ENCODE measurements at places on chromosomes 16 and 17.

DNA sequence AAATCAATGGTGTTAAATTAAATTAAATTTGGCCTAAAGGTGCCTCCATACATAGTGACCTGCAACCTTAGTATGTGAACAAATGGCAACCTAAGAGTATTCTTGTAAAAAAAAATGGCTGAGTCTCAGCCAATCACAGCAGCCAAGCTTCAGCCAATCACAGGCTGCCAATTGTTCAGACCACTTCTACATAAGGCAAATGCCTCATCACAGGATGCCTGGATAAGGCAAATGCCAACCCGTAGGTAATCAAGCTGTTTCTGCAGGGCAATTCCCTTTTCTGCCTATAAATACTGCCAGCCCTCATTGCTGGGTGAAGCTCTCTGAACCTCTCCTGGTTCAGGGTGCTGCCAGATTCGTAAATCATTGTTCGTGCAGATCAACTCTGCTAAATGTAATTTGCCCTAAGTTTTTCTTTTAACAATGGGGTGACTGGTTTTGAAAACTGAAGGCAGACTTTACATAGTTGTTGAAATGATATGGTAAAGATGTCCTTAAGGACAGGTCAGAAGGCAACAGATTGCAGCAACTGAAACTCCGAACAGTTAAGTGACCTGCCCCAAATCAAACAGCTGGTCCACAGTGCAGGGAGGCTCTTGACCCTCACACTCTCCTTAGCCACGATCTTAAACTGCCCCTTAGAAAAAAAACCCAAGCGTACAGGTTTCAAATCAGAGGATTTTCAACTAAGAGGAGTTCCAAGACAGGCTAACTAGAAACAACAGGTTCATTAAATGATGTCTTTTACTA, 50.3 kb downstream of the N4BP1 start:
- DNase-seq: peak; percentile 27

- DNase-seq: no peak
Observed at GRCh38 chr16:29256501-29256981, 150.0 kb downstream of the NPIPB11 start.

- DNase-seq: no peak
Observed at GRCh38 chr16:89489898-89490438, 393 bp downstream of the ANKRD11 start.

DNA sequence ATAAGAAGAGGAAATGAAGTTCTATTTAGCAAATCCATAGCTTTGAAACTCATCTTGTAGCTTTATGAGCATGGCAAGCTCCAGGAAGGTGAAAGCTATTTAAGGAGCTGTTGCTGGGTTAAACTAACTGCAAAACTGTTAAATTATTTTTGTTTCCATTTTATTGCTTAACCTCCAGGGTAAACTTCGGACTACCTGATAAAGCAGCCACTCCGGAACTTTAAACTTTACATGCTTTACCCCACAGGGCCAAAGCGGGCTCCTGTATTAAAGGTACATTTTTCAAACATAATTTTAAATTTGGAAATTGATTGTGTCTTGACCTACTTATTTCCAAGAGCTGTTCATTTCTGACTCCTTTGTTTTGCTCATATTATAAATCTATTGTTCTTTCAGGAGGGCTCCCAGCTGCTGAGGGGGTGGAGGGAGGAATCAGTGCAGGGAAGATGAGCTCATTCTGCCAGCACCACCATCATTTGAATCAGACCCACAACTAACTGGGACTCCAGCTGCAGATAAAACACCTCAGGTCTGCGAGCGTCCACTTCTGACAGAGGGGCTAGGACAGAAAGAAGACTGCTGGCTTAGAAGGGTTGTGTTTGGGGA, 157.9 kb downstream of the IRX3 start:
- no peak for DNase-seq

- no peak for DNase-seq
Observed at GRCh38 chr17:8693328-8693727, 51.3 kb downstream of the CCDC42 start.

DNA sequence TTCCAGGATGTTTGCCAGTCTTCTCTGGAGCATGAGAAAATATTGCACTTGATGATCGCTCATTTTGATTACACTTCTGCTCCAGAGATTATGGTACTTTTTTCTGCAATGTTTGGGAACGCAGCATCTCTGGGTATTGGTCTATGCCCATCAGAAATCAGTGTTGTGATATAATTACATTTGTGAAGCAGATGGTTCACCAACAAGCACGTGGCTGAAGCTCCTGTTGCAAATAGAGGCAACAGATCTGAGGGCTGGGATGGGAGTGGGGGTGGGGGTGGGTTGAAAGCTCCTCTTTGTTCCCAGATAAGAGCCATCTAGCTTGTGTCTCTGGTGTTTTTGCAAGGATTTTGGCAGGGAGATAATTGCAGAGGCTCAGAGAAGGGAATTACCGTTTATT, 252.3 kb downstream of the SHISA9 start:
- DNase-seq: no peak

DNA sequence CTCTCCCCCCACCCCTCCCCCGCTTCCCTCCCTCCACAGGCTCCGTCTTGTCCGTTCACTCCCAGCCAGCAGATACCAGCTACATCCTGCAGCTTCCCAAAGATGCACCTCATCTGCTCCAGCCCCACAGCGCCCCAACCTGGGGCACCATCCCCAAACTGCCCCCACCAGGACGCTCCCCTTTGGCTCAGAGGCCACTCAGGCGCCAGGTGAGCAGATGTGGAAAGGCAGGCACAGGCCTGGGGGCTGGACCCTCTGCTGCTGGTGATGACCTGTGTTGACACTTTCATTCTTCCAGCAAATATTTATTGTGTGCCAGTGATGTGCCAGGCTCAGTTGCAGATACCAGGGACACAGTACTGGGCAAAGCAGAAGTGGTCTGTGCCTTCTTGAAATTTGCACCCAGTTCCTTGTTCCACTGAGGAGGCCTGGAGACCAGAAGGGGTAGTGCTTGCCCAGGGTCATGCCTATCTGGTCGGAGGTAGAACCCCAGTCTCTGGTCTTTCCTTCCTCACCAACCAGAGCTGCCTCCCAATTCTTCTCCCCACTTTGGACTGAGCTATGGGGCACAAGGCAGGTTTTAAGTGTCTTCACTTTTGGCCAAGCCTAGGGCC, 10.3 kb upstream of the ABCC3 start:
- DNase-seq: no peak

DNA sequence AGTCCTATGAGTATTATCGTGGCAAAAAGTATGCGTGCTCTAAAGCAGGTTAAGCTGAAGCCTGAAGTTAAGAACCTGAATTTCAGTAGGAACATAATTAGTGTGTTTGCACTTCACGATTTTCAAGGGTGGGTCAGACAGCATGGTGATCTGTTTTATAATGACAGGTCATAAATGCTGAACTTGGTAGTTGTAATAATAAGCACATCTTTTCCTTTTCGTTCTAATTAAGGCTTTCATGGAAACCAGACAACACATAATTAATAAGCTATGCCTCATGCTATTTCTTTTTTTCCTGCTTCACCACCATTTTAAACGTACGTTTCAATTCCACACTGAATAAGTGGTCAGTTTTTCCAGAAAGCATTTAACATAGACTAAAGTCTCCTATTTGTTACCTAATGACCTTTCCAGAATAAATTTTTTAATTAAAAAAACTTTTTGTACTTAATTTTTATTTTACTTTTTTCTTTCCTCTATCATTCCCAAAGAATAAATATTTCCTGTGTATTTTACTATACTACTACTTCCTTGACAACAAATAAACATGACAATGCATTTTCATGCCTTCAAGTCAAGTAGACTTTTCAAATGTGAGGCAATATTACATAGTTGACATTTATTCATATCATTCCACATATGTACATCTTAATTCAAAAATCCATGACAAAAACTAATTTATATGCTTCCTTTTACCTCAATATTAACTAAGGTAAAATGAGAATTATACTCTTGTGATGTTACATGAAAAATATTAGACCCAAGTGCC, 22.4 kb downstream of the CMC2 start:
- no peak for DNase-seq

GRCh38 chr17:59804901-59805465, 87.8 kb downstream of the TUBD1 start:
- peak; percentile 72 for DNase-seq

- no peak for DNase-seq
Observed at GRCh38 chr17:72169823-72170222, 49.0 kb downstream of the SOX9 start.

DNA sequence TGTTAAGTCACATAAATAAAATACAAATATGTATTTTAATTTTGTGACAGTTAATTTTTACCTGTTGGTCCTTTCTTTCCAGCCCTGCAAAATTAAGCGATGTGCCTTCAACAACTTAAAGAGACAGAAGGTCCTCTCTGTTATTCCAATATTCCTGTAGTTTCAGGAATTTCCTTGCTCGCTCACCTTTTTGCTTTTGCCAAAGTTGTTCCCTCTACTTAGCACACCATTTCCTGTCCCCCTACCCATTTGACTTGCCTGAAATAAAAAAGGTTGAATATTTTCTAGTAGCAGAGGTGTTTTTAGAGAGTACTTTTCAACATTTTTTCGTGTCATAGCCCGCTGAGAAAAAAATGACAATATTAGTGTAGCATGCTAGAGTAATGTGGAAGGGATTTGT, 556 bp upstream of the MYH2 start:
- no peak for DNase-seq

DNA sequence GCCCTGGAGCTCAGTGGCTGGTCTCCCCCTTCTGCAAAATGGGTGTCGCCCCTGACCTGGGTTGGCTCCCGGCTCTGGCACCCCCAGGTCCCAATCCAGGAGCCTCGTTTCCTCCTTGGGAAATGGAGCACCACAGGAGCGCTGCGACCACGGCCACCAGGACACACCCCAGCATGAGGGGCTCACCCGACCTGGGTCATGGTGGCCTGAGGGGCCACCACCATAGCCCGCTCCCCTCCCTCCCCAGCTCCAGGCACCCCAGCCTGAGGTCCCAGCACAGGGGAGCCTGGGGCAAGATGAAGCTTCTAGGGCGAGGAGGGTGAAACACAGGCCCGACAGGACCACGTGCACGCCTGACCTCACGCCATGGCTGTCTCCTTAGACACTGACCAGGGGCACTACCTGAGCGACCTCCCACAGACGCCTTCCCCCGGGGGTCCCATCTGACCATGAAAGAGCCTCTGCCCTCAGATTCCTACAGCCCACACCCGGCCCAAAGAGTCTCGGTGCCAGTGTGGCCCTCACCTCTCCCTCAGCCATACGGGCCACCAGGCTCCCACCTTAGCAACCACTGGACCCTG, 11.8 kb downstream of the BCAR1 start:
- DNase-seq: no peak

DNA sequence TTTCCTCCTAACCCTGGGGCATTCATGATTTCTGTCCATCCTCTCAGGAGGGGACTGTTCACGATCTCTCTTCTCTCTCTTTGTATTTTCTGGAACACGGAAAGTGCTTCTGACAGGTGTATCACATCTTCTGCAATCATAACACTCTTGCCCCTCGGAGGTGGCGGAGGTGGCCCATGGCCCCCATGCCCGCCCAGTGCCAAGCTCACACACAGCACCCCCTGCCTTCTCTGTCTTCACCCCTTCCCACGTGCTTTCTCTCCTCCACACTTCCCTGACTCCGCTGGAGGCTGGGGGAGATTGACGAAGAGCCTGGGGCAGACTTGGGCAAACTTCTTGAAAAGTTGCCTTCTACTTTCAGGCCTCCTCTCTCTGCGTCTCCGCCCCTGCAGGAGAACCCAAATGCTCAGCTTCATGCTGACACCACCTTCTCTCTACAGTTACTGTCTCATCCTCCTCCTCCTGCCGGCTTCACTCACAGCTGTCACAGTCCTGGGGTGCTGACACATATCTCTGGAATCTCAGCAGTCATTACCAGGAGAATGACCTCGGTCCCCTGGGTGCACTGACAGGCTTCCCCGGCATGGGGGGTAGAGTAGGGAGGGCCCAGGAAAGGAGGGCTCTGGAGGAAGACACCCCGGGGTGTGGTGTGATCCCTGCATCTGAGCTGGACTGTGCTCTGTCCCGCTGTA, 127.1 kb downstream of the ENGASE start:
- peak; percentile 92 for DNase-seq

DNA sequence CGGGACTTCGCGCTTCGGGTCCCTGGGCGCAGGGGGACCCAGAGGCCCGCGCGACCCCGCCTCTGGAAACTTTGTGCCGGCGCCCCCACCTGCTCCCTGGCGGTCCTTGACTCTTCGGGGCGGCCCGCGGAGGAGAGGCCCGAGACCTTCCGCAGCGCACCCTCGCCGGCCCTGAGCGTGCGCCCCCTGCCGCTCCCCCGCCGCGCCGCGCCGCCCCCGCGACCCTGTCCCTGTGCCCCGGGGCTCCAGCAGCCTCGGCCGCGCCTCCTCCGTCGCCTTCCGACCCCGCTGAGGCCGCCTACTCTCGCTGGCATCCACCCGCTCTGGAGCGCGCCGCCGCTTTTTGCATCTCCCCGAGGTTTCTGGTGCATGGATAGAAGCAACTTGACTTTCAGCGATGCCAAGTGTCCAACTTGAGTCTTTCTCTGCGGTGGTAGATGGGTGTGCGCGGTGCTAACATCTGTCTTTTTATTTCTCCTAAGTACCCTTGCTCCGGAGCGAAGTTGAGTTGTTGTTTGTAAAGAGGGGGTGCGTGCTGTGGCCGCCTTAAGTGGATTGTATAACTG, 414 bp downstream of the DUSP14 start:
- peak; percentile 33 for DNase-seq

GRCh38 chr17:42424991-42425610, 2.0 kb upstream of the CAVIN1 start:
- peak; percentile 71 for DNase-seq

GRCh38 chr16:68380348-68380670, 68.0 kb downstream of the SMPD3 start:
- no peak for DNase-seq

GRCh38 chr17:57451191-57451590, 194.9 kb downstream of the MSI2 start:
- no peak for DNase-seq

GRCh38 chr16:23145186-23145585, 4.1 kb downstream of the USP31 start:
- DNase-seq: peak; percentile 67

DNA sequence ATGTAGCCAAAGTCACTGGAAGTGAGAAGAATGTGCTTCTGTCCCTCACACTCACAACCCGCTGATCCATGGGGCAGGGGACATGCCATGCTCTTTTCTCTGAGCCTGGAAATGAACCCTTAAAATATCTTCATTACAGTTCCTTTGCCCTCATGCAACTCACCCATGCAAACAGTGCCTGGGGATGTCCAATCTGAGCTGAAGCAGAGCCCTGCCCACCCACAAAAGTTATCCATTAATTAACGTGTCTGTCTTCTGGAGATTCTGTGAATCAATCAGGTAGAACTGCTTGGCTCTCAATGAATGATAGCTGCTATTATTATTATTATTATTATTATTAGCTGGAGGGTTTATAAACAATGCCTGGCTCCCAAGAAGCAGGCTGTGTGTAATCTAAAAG, 133.7 kb downstream of the USP31 start:
- DNase-seq: no peak

DNA sequence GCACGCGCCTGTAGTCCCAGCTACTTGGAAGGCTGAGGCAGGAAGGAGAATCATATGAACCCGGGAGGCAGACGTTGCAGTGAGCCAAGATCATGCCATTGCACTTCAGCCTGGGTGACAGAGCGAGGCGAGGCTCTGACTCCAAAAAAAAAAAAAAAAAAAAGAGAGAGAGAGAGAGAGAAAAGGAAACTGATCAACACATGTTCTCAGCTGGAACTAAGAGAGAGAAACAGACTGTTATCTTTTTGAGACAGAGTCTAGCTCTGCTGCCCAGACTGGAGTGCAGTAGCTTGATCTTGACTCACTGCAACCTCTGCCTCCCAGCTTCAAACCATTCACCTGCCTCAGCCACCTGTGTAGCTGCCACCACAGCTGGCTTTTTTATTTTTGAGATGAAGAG, 60.4 kb downstream of the STH start:
- DNase-seq: no peak
